Fibroblast of skin of left biceps (primary cell): ENCODE measurements at places on chromosomes 7 and 10.

GRCh38 chr10:6581778-6582228 lies 1.7 kb upstream of the PRKCQ start:
- DNase-seq: no peak

GRCh38 chr7:99036546-99037111 lies 107.3 kb downstream of the SMURF1 start:
- no peak for DNase-seq

DNA sequence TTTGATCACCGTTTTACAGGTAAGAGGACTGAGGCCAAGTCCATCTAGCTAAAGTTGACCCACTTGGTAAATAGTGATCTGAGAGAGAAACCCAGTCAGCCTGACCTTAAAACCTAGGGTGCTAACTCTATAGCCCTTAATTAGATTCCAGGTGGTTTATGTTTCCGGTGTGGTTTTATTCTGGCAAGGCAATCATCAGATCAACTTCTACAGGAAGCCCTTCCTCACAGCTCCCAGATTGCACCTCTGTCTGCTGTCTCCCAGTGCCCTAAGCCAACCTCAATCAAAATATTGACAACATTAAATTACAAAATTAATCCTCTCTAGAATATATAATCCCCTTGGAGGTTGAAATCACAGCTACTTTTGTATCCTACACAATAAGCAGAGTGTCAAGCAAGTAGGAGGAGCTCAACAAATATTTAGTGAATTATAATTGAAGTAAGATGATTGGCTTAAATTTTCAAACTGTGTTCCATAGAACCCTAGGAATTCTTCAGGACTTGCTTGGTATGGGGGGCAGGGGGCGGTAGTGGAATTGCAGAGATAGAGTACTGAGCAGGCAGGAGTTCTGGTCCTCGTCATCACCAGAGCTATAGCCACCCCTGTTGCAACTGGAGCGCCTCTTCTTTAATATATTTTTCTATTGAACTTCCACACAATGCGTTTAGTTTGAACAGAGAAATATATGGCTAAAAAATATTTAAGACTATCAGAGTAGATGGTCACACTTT lies 692.8 kb upstream of the LRRN3 start:
- DNase-seq: no peak

- no peak for DNase-seq
These were observed 298.9 kb downstream of the WDR37 start for GRCh38 chr10:1354809-1355710.

DNA sequence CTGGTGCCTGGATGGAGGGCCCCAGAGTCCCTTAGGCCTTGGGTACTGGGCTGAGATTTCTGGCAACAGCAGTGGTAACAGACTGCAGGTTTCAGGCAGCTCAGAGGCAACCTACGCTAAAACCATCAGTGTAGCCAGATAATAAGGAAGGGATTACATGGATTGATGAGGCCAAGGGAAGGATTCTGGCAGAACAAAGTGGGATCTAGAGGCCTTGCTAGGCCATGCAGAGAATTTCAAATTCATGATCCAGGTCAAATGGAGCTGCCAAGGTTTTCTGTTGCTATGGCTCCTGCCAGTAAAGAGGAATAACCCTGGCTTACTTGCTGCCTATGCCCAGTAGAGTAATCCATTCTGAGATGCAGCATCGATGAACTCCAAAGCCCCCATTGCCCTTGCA lies 445.7 kb downstream of the ADRA2A start:
- no peak for DNase-seq

DNA sequence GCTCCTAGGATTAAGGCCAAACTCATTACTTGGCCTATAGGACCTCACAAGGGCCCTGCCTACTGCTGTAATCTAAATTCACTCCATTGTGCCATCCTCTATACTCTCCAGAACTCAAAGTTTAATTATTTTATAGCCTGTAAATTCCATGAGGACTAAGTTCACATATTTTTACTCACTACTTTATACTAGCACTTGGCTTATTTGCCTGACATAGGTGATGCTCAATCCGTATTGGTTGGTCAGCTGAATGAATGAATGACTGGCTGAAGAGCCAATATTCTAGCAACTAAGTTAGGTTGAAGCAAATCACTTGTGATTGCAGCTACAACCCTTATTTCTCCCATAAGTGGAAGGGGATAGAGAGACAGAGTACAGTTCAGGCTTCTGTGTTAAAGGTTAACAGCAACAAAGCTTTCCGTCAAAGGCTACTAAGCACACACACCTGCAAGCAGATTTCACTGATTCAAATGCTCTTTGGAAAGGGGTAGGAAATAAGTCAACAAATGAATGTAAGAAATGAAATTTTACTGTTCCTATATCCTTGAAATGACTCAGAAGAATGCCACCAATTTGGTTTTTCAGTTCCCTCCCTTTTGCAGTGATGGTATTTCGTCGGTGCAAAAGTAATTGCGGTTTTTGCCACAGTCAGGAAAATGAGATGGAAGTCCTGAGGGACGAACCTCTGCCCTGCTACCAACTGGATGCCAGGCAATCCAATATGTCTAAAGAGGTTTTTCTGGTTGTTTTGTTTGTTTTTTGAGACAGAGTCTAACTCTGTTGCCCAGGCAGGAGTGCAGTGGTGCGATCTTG lies 120.7 kb downstream of the COL28A1 start:
- no peak for DNase-seq

GRCh38 chr7:130092598-130092997 lies 22.3 kb downstream of the KLHDC10 start:
- no peak for DNase-seq

DNA sequence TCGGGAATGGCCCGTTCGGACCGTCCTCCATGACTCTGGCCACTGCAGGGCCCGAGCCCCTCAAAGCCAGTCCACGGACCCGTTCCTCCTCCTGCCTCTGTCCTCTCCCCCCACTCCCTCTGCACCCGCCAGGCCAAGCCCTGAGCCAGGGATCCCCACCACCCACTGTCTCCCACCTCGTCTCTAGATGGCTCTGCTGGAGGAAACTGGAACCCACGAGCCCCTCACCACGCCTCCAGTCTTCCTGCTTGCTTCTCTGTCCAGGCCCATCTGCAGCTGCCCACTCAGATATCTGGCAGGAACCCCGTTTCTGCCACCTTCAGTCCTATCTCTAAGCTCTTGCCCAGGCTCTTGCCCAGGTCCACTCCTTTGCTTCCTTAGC lies 24.3 kb downstream of the GRID2IP start:
- DNase-seq: no peak

GRCh38 chr7:67518580-67518979 lies 521.9 kb downstream of the TYW1 start:
- DNase-seq: no peak

DNA sequence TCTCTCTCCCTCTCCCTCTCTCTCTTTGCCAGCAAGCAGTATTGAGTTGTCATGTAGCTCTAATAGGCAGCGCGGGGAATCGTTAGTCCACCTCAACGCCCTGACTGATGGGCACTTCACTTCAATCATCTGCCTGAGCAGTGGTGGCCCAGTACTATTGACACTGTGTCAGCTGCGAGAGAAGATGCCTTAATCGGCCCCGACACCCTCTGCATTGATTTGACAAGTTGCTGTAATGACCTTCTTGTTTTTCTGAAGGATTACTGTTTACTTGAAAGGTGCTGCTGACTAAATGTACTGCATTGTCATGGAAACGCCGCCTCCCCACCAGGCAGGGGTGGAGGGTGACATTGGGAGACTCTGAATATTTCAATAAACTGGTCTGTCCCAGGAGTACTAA lies 913.8 kb downstream of the KCNMA1 start:
- DNase-seq: no peak

DNA sequence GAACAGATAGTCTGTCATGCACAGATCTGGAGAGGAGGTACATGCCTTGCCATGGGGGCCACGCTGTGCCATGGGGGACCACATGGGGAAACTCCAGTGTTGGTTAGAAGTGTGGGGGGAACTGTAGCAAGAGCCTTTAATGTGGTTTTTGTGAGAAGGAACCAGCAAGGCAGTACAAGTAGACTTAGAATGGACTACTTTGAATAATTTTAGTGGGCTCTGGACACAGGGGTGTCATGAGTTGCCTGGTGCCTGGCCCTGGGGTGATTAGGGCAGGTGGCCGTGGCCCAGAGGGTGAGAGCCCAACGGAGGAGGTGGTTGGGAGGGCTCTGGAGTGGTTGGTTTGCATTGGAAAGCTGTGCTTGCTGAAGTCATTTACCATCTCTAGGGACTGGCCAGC lies 77.2 kb downstream of the CXCL12 start:
- no peak for DNase-seq

- no peak for DNase-seq
These were observed 16.0 kb downstream of the FZD1 start for GRCh38 chr7:91280185-91280584.

GRCh38 chr10:14667781-14668180 lies 106.9 kb downstream of the FAM107B start:
- DNase-seq: no peak

DNA sequence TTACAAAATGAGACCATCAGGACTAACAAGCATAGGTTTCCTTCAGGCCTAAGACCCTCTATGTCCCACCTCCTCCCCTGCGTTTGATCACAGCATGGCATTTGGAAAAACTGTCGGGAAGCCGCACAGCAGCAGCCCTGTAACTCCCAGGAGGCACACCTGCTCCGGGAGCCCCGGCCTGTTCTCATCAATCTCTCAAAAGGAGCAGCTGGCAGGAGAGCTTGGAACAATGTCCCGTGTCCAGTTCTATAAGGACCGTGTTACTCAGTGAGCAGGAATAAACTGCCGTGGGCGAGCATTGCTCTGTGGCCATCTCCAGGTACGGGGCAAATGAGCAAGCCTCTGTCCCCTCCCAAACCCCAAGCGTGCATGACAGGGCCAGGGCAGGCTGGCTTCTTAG lies 236.9 kb downstream of the SFMBT2 start:
- DNase-seq: no peak

DNA sequence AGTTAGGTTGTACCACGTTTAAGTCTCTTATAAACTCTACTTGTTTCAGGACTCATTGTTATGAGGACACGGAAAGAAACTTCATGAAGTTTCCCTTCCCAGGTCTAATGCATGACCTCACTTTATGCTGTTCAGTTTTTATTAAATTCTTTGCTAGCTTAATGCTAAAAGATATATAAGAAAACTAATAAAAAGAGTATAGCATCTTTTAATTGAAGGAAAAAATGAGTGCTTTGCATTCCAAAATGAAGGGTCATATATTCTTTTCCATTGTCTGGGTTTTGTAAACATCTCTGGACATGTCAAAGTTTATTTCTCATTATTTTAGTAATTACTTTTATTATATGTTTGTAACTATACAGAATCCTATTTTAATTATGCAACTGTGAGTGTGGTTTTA lies 255.8 kb downstream of the CREB5 start:
- DNase-seq: no peak
